SK-MEL-5 (cell line): ENCODE measurements at places on chromosomes 1 and 21.

- DNase-seq, result no peak
These were observed 168.5 kb downstream of the ACTL8 start for GRCh38 chr1:17923666-17924065.

- DNase-seq, result no peak
These were observed 19.8 kb downstream of the CHI3L2 start for GRCh38 chr1:111247125-111247838.

- no peak for DNase-seq
These were observed 175.4 kb downstream of the HIVEP3 start for GRCh38 chr1:41743366-41743765.

DNA sequence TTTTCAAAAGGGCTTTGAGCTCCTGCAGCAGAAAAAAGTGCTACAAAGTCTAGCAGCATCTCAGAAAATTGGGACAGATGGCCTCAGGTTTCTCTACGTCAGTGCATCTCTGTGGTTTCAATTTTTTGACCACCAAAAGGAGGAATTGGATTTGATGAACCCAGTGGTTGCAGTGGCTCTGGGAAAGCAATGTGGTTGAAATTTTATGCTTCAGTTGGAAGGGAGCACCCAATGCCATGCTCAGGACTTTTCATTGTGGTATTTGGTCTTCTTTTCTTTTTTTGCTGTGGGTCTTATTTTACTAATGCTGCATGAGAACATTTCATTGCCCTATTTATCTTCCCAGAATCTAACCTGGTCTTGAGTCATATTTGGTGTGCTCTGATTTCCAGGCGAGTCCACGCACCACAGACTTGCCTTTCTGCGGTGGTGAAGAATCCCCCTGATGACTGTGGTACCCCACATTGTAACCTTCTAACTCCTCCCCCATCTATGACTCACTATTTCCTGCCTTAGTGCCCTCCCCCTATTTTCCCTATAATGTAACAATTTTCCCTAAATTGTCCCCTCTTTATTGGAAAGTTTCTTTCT is 56.7 kb downstream of the S1PR1 start:
- no peak for DNase-seq

GRCh38 chr21:33835920-33836319 is 79.7 kb downstream of the ATP5PO start:
- no peak for DNase-seq

- DNase-seq, result no peak
These were observed 211.4 kb upstream of the GREM2 start for GRCh38 chr1:240823357-240823756.

DNA sequence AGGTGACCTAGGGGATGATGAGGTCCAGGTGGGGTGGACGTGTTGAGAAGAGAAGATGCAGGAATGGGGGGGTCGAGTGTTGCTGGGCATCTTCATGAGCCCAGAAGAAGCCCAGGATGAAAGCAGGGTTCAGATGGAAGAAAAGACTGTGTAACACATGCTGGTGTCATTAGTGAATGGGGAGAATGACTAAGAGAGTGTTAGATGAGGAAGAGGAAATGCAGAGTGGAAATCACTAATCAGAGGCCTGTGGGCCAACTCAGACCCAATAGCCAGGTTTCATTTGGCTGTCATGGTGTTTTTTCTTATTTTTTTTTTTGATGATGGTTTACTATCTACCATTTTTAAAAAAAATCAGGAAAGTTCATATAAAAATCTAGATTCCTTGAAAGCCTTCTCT is 180.8 kb upstream of the CAMK1G start:
- DNase-seq, result no peak

GRCh38 chr21:31294691-31295090 is 49.4 kb downstream of the TIAM1 start:
- no peak for DNase-seq

GRCh38 chr1:162939035-162939434 is 78.1 kb upstream of the CCDC190 start:
- peak; percentile 41 for DNase-seq

DNA sequence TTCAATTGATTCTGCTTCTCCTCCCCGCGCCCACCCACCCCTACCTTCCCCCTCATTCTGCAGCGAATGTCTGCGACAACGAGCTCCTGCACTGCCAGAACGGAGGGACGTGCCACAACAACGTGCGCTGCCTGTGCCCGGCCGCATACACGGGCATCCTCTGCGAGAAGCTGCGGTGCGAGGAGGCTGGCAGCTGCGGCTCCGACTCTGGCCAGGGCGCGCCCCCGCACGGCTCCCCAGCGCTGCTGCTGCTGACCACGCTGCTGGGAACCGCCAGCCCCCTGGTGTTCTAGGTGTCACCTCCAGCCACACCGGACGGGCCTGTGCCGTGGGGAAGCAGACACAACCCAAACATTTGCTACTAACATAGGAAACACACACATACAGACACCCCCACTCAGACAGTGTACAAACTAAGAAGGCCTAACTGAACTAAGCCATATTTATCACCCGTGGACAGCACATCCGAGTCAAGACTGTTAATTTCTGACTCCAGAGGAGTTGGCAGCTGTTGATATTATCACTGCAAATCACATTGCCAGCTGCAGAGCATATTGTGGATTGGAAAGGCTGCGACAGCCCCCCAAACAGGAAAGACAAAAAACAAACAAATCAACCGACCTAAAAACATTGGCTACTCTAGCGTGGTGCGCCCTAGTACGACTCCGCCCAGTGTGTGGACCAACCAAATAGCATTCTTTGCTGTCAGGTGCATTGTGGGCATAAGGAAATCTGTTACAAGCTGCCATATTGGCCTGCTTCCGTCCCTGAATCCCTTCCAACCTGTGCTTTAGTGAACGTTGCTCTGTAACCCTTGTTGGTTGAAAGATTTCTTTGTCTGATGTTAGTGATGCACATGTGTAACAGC is 339.9 kb downstream of the NTNG1 start:
- no peak for DNase-seq

GRCh38 chr1:16138772-16139221 is 17.1 kb downstream of the EPHA2 start:
- DNase-seq, result no peak

DNA sequence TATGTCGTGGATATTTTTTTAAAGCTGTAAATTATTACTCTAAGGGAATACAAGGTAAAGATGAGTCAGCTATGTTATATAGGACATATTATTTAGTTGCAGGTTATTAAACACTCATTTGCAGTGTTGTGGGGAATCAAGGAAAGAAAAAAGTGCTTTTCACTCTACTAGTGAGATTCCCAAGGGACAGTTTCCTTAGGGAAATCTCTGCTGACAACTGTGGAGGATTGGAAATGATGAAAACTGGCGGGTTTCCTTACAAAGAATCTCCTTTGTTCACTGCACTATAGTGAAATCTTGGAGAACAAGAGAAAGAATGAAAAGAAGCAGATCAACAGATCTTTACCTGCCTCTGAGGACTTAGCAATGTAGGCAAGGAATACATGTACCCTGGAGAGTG is 24.5 kb upstream of the TRIM45 start:
- DNase-seq, result peak; percentile 81

DNA sequence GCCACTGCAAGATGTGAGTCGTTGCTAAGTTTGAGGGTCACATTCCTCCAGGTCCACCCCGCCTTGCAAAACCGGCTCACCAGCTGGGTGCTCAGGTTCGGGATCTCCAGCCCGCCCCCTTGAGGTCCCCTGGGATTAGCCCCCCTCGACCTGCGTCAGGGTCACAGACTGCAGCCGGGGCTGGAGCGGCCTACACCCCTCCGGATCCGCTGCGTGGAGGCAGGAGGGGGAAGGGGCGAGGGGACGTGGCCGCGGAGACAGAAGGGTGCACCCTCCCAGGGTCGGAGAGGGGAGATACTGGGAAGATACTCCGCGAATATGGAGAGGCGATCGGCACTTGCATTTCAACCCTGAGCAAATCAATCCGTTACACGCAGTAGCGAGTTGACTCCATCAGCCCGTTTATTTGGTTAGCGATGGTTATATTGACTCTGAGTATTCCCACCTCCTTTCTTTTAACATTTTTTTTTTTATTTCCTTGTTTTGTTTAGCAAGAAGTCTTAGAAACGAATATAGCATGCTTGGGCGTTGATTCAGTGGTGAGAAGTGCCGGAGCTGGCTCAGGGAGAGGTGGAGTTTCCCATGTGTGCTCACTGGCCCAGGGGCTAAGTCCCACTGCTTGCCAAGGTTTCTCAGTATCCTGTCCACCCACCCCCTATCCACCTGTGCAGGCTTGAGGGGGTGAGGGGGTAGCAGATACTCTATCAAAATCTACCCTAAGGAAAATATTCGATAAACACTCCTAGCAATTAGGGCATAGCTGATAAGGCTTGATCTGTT is 997 bp downstream of the IFNAR2 start:
- no peak for DNase-seq

GRCh38 chr1:61320575-61320974 is 238.2 kb downstream of the NFIA start:
- DNase-seq, result no peak

DNA sequence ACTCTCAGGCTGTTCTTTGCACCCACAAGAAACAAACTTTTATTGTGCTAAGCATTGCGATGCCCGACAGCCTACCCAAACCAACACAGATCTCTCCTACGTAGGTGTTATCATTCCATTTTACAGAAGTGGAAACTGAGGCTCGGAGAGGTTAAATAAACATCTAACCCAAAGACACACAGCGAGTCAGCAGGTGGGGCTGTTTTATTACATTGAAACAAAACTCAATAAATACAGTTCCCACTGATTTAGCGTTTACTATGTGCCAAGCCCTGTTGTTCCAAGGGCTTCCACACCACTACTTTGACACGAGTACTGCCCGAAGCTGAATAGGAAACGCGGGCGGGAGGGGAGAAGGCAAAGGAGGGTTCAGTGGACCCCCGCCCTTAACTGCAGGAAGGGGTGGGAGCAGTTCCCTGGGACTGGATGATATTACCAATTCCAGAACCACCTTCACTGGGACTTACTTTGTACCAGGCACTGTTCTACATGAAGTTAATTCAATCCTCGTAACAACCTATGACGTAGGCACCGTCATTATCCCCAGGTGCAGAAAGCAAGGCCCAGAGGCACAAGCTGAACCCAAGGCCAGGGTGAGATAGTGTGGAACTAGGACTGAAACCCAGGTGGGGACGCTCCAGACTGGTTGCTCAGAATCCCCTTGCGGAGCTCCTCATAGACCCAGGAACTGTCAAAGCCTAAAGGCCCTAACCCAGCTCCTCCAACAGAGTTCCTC is 19.3 kb upstream of the ALDH4A1 start:
- no peak for DNase-seq

DNA sequence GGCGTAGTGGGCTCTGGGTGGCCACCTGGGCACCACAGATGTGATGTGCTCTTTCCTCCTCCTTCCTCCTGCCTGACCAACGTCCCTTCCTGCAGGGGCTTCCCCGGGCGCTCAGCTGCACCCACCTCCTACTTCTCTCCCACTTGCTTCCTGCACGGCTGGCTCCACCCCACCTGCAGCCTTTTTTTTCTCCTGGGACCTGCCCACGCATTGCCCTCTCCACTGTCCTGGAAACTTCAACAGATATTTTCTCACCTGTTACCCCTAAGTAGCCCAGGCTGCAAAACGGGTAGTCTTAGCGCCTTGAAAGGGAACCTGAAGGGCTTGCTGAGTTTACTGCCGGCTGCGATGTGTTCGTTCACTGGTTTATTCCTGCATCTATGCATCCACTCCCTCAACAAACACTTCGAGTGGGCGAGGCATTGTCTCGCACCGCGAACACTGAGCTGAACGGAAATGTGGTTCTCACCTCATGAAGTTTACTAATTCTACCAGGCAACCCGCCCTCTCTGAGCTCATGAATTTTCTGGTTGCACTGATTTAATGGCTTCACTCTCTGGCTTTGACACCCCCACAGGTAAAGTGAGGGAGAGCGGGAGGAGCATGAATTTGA is 23.6 kb downstream of the ZBTB18 start:
- no peak for DNase-seq

DNA sequence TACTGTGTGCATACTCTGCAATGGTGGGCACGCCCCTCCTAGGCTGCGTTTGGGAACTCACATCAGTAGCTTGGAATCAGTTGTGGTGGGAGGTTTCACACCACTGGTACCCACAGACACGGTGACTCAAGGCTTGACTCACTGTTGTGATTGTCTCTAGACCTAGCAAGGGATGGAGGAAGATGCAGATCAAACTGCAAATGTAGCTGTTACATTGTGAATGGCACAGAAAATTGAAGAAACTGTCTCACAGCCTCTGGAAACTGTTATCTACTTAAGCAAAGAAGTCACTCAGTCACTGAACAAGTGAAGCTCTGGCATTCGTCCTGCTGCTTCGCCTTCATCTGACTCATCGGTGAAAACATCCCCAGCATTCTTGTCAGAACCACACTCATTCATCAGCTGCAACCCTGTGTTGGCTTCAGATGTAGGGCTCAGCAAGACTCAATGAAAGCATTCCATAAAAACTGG is 59.5 kb downstream of the POFUT2 start:
- peak; percentile 43 for DNase-seq

GRCh38 chr1:220810179-220810653 is 23.5 kb downstream of the MTARC1 start:
- DNase-seq, result peak; percentile 88

DNA sequence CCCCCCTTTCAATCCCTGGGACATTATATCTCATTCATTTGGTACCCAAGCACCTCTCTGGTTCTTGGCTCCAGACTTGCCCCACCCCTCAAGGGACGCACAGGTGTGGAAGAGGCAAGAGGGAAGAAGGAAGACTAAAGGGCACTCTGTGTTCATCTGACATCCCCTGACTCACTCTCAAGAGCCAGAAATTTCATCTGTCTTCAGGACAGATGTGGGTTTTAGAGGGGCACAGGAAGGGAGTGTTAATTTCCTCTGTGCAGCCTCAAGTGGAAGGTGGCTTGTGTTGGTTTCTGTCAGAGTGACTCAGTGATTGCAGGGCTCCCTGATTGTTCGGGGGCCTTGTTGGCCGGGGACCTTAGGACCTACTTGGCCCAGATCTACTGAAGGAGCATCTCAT is 2.4 kb downstream of the C2CD4D start:
- no peak for DNase-seq

DNA sequence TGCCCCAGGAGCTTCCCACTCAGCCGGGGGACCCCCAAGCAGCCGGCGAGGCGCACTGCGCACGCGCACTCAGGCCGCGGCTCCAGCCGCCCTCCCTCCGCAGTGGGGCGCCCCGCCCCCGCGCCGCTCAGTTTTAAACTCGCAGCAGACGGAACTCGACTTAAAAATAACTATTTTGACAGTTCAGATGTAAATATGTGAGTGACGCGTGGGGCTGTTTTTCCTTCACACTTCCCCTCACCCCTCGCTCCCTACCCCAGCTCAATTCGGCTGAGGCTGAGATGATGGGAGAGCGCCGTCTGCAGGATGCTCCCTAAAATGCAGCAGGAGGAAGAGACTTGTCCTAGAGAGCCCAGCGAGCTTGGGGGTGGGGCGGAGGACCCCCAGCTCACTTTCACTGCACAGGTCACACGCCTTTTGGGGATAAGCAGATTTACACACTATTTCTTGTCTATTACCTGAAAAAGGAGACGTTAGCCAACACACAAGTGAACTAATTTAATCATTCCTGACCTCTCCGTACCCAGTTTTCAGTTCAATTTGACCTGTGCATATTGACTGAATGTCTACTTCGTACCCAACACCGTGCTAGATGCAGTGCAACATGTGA is 8.9 kb upstream of the LEMD1 start:
- DNase-seq, result peak; percentile 77
